Iris pigment epithelial cell (primary cell): ENCODE measurements at places on chromosomes 7 and 10.
A peak's percentile ranks its signal among the peaks of the same experiment; 100 is the strongest.

GRCh38 chr7:24778543-24779282 is 21.4 kb upstream of the GSDME start:
- peak; percentile 90 for DNase-seq

GRCh38 chr7:39099146-39099545 is 121.4 kb downstream of the POU6F2 start:
- no peak for DNase-seq

DNA sequence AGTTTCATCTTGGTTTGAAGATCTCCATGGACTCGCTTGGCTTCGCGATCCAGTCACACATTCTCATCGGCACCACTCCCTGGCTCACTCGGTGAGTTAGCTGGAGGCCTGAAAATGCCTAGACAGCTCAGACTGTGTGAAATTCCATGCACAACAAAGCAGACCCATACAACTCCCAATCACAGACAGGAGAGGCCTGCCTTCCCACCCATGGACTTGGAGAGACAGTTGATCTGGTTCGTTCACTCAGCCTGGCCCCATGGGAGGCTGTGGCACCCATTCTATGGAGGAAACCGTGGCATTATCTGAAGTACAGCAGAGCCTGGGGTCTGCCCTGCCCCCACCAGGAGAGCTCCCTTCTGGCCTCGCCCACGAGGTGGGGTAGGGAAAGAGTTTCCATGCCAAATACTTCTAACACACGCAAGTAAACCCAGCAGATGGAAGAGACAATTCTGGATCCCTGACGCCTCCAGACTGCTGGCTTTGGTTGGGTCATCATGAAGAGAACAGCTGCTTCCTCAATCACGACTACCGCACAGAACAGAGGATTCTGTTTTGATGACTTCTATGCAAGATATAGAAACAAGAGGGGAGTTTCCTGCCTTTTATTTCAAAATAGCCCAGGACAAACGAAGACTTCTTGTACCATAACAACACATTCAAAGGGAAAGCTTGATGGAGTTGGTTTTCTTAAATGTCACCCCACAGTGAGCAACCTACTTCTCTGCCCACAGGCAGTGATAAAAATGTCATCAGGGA is 15.9 kb downstream of the FAM53B start:
- no peak for DNase-seq

- DNase-seq = no peak
Observed at GRCh38 chr10:67297637-67298181, 371.9 kb downstream of the LRRTM3 start.

DNA sequence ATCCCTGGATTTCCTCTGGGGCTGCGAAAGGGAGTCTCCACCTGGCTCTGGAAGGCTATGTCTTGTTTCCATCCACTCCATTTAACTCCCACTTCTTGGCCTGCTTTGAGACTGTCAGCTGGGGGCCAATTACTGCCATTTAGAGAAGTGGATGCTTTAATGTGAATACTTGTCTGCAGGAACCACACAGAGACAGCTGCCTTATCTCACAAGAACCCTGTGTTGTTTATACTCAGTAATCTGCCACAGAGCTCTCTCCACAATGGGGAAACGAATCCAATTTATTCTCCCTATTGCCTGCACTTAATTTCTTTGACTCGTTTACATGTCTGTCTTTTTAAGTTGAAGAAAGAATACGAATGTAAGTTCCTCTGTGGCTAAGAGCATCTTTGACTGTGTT is 787.0 kb upstream of the C7orf33 start:
- no peak for DNase-seq

- DNase-seq = peak; percentile 60
Observed at GRCh38 chr10:118720685-118721538, 33.9 kb downstream of the CACUL1 start.

DNA sequence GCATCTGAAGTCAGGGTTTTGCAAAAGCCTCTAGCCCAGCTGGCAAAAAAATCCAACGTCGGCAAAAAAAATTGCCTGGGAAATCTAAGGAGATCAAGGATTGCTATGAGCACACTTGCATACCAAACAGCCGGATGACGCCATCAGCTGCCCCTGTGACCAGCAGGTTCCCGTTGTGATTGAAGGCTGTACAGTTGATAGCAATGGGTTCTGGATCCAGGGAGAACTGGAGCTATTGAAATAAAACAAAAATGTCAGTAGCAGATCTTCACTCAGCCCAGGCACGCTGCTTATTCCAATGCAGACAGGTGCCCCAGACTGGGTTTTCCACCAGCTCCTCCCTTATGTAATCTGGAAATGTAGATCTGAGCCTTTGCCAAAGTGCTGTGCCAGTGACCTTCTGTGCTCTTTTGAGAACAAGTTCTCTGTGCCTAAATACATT is 18.7 kb upstream of the CYREN start:
- no peak for DNase-seq

GRCh38 chr10:124578231-124579010 is 116.8 kb downstream of the LHPP start:
- no peak for DNase-seq

GRCh38 chr7:54260941-54261371 is 281.2 kb upstream of the VSTM2A start:
- DNase-seq = peak; percentile 28

GRCh38 chr10:1368842-1369171 is 312.6 kb downstream of the WDR37 start:
- peak; percentile 7 for DNase-seq
